ENCODE measurements at places on chromosomes 6 and 20.
A peak's percentile ranks its signal among the peaks of the same experiment; 100 is the strongest.

DNA sequence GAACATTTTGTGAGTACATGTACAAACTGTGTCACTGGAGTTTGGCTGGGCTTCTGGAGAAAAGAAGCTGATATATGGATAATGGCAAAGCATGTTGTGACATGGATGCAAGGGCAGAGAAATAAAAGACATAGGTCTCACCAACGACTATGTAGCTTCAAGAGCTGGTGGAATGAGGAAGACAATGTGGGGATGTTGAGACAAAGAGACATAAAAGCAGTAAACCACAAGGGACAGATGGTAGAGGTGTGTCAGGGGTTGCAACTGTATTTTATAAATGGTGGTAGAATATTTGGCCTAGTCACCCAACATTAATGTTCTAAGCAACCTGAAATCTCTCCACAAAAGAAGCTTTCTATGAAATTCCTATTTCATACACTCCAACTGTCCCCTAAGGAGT lies 199.0 kb downstream of the KCNQ5 start:
- no peak for DNase-seq

GRCh38 chr6:121236984-121237383 lies 97.3 kb downstream of the TBC1D32 start:
- no peak for DNase-seq

GRCh38 chr6:111794727-111795452 lies 78.4 kb downstream of the FYN start:
- no peak for DNase-seq

DNA sequence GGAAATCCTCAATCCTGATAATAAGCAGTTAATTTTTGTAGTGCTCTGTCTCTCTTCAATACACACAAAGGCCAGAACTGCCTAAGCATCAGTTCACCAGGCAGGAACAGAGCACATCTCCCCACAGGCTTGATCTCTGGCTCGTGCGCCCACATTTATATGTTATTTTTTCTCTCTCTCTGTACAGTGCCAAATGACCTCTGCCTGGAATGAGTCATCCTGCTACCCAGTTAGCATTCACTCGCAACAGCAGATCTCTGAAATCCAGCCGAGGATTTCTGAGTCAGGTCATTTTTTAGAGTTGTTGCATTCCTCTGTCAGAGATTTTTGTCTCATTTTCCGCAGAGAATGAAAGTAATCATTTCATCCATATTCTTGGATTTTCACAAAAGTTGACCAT lies 107.1 kb downstream of the COL12A1 start:
- DNase-seq = no peak

GRCh38 chr20:25551413-25552215 lies 33.7 kb downstream of the NINL start:
- DNase-seq = no peak

DNA sequence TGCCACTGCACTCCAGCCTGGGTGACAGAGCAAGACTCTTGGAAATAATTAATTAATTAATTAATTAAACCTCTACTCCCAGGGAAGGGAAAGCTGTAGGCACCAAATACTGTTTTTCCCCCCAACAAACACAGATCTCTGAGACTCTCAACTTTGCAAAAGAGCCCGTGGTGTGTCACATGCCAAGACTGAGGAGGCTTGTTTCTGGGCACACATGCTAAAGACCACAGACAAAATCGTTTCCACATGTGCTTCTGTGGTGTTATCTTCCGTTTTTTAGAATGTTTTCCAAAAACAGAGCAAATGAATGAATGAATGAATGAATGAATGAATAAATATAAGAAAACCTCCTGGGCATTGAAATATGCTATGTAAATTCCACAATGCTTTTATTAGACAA lies 55.6 kb upstream of the ATXN1 start:
- no peak for DNase-seq

DNA sequence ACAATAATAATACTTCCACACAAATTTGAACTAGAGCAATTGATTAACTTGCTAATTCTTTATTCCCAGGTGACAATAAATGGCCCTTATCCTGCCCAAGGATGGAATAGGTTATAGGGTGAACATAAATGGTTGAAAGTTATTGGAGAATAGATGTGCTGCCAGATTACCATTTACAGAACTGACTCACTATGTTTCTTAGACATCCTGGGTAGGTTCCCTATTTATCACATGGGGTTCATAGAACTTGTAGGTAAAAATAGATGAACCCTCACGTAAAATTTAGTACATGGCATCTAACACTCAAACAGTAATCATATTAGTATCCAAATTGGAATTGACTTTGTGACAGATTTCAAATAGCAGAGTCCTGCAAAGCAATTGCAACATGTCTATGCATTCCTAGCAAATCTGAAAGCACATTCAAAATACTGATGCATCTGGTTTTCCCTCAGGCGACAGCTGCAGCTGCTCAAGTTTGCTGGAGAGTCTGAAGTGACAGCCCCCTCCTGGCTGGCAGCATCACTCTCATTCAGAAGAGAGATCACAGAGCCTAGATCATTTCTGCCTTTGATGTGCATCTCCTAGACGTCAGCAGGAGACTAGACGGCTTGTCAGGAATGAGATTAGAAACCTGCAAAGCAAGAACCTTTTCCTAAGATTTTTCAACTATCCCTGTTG lies 80.2 kb upstream of the RNF217 start:
- no peak for DNase-seq

GRCh38 chr20:22744341-22745193 lies 160.2 kb upstream of the FOXA2 start:
- no peak for DNase-seq

DNA sequence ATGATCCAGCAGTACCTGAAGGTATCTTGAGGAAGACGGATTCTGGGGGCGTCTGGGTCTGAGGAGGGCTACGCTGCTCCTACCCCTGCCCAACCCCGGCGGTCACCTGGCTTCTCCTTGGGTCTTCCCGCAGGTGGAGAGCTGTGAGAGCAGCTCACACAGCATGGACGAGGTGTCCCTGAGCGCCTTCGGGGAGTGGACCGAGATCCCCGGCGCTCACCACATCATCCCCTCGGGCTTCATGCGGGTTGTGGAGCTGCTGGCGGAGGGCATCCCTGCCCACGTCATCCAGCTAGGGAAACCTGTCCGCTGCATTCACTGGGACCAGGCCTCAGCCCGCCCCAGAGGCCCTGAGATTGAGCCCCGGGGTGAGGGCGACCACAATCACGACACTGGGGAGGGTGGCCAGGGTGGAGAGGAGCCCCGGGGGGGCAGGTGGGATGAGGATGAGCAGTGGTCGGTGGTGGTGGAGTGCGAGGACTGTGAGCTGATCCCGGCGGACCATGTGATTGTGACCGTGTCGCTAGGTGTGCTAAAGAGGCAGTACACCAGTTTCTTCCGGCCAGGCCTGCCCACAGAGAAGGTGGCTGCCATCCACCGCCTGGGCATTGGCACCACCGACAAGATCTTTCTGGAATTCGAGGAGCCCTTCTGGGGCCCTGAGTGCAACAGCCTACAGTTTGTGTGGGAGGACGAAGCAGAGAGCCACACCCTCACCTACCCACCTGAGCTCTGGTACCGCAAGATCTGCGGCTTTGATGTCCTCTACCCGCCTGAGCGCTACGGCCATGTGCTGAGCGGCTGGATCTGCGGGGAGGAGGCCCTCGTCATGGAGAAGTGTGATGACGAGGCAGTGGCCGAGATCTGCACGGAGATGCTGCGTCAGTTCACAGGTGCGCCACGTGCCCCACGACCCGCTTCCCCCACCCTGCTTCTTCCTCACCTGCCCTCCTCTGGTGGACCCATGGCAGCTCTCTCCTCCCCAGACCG lies 166.9 kb upstream of the RNF24 start:
- DNase-seq = no peak

DNA sequence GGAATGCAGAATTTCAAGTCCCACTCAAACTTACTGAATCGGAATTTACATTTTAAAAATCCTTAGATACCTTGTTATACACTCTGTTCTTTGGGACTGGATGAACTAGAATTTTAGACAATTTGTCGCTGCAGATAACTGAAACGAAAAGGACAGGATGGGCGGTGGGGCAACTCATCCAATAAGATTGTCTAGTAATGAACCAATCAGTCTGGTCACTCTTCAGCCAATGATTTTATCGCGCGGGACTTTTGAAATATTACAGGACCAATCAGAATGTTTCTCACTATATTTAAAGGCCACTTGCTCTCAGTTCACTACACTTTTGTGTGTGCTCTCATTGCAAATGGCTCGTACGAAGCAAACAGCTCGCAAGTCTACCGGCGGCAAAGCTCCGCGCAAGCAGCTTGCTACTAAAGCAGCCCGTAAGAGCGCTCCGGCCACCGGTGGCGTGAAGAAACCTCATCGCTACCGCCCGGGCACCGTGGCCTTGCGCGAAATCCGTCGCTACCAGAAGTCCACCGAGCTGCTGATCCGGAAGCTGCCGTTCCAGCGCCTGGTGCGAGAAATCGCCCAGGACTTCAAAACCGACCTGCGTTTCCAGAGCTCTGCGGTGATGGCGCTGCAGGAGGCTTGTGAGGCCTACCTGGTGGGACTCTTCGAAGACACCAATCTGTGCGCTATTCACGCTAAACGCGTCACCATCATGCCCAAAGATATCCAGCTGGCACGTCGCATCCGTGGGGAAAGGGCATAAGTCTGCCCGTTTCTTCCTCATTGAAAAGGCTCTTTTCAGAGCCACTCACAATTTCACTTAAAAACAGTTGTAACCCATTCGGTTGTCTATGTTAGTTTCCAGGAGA lies 41.9 kb upstream of the HFE start:
- DNase-seq = peak; percentile 91
